ENCODE measurements at places on chromosomes 5 and 9. TPM values are rescaled to one million over a fixed set of nuclear protein-coding genes. Genes with fewer than 3 reads are reported as not detected.

GRCh38 chr9:108668191-108668937 is 187.4 kb downstream of the ACTL7B start:
- DNase-seq, result no peak

- no peak for DNase-seq
Measured at GRCh38 chr5:180471866-180472265, 22.3 kb upstream of the CNOT6 start.

The ROR2 gene
- 21.5 TPM for total RNA-seq

DNA sequence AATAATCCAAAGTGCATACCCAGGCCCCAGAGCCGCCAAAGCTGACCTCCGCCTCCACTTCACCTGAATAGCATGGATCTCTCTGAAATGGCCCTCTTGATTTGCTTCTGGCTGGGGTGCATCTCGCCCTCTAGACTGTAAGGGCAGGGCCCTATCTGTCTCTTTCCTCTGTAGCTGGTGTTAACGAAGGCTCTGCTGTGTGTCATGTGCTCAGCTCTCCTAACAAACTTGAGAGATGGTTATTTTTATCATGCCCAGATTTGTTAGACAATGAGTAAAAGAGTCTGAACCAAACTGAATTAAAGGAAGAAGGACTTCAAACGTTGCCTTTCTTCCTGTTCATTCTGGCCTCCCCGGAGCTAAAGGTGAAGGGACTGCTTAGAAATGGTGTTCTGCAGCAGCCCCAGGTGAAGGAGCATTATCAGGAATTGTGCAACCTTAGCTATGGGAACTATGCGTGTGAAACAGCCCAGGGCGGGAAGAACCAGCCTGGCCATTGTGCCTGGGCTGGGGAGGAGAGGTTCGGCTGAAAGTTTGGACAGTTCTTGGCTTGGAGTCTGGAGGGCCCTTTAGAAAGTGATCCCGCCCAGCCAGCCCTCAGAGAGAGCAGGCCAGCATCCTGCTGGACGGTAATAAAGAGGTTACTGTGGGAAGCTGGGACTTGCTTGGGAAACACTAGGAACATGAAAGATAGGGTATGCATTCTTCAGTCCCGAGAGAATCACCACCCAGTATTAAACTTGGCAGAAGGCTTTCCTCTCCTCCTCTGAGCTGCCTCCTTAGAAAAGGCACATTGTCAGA is 73.5 kb downstream of the WWC1 start:
- DNase-seq, result no peak

- DNase-seq, result no peak
Measured at GRCh38 chr9:136888454-136888853, 2.1 kb downstream of the TRAF2 start.

DNA sequence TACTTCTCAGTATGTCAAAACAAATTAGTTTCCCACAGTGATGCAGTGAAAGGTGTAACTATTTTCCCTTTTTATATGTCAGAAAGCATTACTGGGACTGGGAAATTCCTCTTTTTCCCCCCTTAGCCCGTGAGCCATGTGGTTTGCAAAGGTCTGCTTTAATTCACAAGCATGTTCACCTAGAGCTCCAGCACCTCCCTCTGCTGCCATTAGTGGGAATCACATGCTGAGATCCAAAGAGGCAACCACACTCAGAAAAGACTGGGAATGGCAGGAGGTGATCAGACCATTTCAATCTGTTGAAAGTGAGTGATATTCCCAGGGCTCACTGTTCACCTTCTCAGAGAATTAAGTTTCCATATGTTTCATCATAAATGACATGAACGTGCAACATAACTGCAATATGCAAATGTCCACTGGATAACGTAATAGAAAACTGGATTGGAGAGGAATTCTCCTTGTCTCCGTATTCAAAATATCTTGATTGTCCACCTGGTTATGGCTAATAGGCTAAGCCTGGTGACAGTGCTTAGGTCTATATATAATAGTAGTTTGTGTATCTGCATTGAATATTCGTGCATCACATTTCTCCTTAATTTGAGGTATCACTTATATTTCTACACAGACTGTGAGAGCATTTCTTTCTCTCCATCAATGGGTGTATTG is 703.5 kb upstream of the WWC1 start:
- no peak for DNase-seq

- no peak for DNase-seq
Measured at GRCh38 chr5:135204151-135204600, 170.1 kb upstream of the PITX1 start.

The SAXO1 gene
- 0.03 TPM for total RNA-seq

The LHX6 gene
- total RNA-seq, result 4.5 TPM

DNA sequence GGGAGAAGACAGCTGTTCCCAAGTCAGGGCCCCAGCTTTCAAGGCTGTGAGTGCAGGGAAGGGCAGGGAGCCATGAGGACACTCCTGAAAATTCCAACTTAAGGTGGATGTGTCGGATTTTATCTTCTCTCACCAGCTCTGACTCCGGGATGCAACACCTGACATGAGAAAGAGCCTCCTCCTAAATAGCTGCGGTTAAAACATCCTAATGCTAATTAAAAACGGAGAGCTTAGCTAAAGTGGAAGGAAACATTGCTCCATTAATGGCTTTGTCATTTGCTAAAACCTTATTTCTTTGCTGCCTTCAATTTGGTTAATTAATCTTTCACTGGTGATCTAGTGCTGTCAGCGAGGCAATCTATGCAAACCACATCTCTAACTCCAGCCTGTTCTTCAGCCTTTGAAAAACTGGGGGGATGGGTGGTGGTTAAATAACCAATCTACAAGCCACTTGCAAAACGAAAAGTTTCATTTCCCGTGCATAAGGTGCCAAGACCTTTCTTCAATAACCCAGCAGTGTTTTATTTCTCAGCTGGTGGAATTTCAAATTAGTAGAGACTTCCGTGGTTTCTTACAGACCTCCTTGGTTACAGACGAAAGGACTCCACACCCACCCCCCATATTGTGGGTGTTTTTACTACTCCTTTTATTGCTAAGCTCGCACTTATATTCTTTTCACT is 379.6 kb downstream of the MLLT3 start:
- no peak for DNase-seq

DNA sequence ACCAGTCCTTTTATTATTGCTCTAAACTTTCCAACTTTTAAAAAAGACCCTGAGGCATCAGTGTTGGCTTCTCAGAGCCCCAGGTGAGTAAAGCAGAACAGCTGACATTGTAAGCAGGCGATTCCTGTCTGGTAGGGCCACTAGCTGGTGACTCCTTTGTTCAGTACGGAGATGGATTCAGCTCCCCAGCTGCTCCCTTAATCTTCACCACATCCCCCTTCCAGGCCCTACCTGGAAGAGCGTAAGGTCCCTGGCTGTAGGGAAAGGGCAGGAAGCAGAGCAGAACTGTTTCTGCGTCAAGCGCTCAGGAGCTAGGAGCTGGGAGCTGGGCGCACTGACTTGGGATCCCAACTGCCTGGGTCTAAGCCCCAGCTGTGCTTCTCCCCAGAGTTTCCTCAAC is 203.7 kb upstream of the TAS2R1 start:
- DNase-seq, result no peak

DNA sequence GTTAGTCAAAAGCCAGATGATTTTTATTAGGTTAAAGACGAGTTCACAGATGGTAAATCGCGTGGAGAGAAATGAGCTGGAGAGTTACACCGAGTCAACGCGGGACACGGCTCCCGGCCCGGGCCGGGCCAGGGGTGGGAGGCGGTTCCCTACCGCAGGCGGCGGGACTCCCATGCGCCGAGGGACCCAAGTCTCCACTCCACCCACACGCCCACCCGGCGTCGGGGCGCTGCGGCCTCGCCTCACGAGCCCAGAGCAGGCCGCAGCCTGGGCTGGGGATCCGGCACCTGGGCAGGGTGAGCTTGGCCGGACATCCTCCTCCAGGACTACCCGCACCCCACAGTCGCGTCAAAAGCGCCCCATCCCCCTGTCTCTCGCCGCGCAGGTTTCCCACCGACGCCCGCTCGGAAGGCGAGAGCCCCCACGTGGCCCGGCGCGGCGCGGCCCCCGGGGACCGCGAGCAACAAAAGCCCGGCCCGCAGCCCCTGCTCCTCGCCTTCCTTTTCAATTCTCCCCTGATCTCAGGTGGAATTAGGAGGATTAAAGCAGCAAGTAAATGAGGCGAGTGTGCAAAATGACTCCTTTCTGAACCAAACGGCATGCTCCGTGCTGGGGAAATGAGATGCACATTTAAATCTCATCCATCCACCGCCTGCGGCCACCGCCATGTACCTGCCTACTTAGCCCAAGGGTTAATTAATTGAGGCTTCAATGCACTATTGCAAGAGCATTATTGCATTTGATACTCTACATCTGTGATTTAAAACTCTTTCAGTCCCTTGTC is 196.5 kb upstream of the TBCA start:
- DNase-seq, result no peak

The PCDHGA6 gene
- 6.6 TPM for total RNA-seq

The ESM1 gene
- total RNA-seq, result 0.40 TPM

The BTNL3 gene
- total RNA-seq, result 0.09 TPM

- no peak for DNase-seq
Measured at GRCh38 chr5:156800929-156801328, 49.2 kb upstream of the PPP1R2B start.

- no peak for DNase-seq
Measured at GRCh38 chr9:80554301-80554700, 982.5 kb downstream of the TLE4 start.

DNA sequence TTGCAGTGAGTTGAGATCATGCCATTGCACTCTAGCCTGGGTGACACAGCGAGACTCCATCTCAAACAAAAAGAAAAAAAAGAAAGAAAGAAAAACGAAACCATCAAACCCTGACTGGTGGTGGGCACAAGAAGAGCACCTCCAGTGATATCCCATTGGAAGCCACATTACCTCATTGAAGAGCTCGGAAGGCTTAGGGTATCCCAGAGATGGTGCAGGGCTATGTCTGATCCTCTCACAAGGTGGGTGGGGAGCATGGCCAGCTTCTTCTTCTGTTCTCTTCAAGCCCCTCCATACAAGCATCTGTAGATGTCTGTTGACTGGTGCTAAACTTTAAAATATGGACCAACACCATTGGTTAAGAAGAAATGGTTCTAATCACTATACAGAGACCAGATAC is 45.8 kb downstream of the GAS1 start:
- DNase-seq, result no peak

The MSMP gene
- total RNA-seq, result 1.1 TPM

The IL12B gene
- not detected for total RNA-seq

DNA sequence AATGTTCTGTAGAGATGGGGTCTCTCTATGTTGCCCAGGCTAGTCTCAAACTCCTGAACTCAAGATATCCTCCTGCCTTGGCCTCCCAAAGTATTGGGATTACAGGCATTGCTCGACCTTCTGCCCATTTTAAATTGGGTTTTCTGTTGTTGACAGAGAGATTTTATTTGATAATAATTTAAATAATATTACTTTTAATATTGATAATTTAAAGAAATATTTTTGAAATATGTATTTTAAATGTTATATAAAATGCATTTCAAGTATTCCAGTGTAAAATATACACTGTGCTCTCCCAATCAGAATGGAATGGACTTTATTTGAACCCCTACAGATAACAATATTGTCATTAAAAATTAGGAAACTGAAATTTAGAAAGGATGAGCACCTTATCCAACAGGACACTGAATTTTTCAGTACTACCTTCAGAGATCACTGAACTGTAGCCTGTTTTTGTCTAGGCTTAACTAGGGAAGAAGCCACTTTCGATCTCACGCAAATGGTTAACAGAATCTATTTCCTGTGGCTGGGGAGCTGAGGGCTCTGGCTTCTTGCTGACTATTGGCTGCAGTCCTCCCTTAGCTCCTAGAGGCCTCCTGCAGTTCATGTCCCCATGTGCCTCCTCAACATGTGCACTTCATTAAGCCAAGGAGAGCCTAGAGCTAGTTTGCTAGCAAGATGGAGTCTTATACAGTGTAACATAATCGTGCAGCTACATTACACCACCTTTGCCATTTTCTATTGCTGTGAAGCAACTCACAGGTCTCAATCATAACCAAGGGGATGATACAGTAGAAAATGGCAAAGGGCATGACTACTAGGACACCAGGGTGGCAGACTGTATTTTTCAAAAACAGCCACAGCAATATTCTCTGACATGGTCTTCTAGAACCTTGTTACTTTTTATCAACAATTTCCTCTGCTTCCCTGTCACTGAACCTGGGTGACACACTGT is 150.0 kb downstream of the CDC42SE2 start:
- DNase-seq, result no peak

GRCh38 chr9:110814159-110814558 is 145.6 kb downstream of the MUSK start:
- no peak for DNase-seq

The GRXCR2 gene
- not detected for total RNA-seq

- peak; percentile 28 for DNase-seq
Measured at GRCh38 chr9:81592887-81593266, 96.5 kb downstream of the TLE1 start.

The ANXA2R gene
- 2.8 TPM for total RNA-seq

GRCh38 chr5:88746438-88746882 is 136.5 kb downstream of the MEF2C start:
- DNase-seq, result no peak

DNA sequence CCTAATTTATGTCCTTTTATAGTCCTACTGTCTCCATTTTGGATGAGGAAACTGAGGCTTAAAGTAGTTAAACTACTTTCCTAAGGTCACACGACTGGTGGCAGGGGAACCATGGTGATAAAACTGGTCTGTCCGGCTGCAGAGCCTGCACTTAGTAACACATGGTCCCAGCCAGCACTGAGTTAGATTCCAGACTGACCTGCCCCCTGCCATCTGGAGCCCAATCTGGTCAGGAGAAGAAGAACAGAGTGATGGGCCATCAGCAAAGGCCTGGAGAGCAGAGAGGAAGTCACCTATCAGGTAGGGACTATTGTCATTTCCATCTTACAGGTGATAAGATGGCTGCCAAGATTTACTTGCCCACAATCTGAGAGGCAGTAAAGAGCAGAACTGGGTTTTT is 86.6 kb upstream of the SLC25A48 start:
- peak; percentile 1 for DNase-seq

DNA sequence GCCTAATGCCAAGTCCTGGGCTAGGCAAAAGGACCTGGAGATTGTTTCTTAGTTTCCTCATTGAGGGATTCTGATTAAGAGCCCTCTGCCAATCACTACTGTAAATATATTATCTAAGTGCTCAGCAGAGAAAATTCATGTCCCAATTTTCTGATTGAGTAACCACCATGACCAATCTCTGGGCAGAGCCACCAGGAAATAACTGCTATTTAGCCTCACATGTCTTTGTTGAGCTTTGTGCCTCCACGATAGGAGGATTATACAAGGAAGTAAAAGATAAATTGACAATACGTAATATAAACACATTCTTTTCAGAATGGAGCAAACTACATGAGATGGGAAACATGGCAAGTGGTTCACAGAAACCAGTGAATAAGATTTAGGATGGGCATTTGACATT is 396.1 kb upstream of the PAPPA start:
- no peak for DNase-seq

Measured in mucosa of gallbladder (tissue), 1 donor.